ENCODE measurements at places on chromosomes 4 and X.

GRCh38 chr4:87541521-87541920 is 12.3 kb upstream of the SPARCL1 start:
- DNase-seq: no peak

- DNase-seq: no peak
Observed at GRCh38 chr4:16418814-16419213, 192.5 kb upstream of the TAPT1 start.

DNA sequence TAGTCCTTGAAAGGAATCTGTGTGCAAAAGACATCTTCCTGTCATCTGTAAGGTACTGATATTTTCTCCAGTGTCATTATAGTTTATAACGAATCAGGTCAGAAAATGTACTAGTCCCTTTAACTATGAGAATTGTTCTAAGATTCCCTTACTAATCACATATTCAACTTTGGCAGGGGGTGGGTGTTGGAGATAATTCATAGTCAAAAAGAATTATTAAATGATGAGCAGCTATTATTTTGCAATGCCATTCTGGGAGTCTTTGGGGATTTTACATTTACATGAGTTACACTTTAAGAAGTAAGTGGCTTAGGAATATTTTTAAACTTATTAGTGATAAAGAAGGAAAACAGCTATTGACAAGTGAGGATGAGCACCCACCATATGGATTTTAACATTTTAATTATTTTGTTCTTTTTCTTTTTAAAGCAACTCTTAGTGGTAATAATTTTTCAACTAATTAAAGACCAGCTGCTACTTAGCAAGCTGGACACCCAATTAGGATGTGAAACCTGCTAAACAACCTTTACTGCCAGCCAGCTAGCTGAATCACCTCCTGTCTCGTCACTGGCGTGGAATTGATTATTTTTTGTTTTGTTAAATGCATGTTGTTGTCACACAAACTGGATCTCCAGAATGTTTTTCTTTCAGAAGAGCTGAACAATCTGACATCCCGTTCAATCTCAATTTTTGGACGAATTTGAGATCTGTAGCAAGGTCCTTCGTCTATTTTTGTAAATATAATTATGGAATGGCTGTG is 219.2 kb downstream of the ARAP2 start:
- DNase-seq: no peak

GRCh38 chr4:92198711-92199110 is 105.1 kb upstream of the GRID2 start:
- DNase-seq: no peak

DNA sequence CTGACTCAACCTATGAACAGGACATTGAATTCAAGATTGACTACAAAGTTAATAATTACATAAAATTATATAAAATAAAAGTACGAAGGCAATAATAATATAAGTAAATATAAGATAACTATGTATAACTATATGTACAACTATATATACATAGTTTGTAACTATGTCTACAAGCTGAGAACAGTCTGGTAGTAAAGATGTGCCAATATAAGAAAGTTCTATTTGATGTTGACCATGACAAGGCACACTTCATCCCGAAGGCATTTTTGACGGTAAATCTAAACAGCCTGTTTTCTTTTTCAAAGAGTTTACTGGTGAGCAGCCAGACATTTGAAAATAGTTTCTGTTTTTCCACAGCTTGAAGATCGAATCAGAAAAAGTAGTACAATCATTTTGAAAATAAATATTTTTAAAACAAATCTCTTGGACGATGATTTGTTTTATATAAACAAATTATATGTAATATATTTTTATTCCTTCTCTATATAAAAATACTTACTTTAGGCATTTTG is 112.9 kb downstream of the CEP44 start:
- no peak for DNase-seq

- no peak for DNase-seq
Observed at GRCh38 chr4:11475871-11476270, 47.2 kb upstream of the HS3ST1 start.

DNA sequence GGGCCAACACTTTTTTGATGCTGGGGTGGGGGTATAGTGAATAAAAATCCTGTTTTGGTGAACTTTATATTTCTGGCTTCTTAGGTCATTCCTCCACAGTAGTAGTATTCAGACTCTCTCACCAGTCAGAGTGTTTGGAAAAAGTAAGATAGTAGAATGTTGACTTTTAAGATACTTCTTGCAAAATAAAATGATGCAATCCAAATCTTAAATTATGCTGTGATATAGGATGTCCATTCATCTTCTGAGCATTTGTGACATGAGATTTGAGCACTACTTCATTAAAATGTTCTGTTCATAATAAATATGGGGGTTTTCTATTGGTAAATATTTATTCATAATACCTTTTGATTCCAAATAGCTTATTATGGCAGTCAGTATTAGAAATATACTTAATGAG is 70.1 kb downstream of the BMP2K start:
- DNase-seq: no peak

- DNase-seq: no peak
Observed at GRCh38 chr4:3430524-3430923, 11.2 kb upstream of the HGFAC start.

DNA sequence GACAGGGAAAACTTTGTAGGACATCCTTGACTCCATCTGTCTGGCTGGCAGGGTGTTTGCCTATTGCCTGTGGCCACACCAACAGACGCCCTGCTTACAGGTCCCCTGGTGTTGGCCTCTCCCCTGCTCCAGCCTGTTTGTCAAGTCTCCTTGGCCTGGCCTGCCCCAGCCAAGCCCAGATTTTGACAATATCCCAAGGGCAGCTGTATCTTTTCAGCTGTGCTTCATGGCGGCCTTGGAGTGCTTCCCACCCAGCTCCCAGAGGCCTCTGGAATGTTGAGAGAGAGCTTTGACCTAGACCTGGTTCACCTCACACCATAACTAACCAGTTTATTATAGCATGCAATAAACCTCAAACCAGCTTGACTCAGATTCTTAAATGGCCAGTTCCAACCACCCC is 204.0 kb upstream of the NHS start:
- no peak for DNase-seq

DNA sequence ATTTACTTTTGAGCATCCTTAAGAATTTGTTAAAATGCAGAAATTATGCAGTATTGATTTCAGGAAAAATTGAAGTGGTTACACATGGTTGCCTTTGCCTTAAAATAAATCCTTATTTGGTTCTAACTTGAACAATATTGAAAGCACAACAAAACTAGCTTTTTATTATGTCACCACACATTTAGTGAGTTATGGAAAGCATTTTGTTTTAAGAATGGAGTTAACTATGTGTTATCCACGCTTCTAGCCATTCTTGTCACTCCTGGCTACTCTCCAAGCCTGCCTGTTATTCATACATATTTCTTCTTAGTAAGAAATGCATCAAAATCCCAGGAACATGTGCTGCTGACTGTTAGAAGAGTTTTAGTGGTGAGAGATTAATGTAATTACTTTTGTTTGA is 73.9 kb downstream of the FAT4 start:
- DNase-seq: no peak

DNA sequence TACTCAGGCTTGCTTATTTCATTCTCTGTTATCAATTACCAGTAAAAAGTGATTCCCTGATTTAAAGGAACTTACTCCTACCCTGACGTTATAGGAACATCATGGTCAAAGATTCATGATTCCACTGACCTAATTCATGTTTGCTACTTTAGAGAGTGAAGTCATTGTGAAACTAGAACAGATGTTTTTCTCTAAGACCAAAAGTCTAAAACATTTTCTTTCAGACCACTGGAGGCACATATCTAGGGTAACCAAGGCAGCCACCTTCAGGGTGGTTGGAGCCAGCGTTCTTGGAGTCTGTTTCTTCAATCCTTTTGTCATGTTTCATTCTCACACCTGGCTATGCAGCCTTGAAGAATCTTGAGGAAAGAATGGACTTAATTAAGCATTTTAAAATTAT is 77.8 kb downstream of the GALNTL6 start:
- no peak for DNase-seq

GRCh38 chrX:39966176-39966575 is 131.6 kb downstream of the BCOR start:
- DNase-seq: no peak

- DNase-seq: no peak
Observed at GRCh38 chrX:1181170-1181569, 31.3 kb downstream of the CRLF2 start.

- DNase-seq: peak; percentile 62
Observed at GRCh38 chr4:165207431-165208220, at the start of gene KLHL2. TSS of gene KLHL2 (plus strand) at chr4:165207561. CDS start at chr4:165207877, 316 bp downstream.

- DNase-seq: no peak
Observed at GRCh38 chr4:114674080-114674479, 75.5 kb downstream of the UGT8 start.

DNA sequence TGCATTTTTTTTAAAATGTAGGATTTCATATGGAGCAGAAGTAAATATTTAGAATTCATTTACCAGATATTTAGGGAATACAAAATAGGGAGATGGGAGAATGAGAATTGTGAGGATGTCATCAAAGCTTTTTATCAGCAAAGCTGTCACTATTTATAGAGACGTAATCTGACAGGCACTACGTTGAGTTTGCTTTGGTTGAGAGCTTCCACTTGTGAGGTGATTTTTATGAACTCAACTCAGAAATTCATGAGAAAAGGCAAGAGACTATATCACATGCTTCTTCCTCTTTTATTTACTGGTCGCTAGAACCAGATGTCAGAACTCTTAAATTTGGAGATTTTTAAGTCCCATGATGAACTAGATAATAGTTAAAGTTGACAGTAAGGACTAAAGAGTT is 211.2 kb downstream of the GBA3 start:
- no peak for DNase-seq

DNA sequence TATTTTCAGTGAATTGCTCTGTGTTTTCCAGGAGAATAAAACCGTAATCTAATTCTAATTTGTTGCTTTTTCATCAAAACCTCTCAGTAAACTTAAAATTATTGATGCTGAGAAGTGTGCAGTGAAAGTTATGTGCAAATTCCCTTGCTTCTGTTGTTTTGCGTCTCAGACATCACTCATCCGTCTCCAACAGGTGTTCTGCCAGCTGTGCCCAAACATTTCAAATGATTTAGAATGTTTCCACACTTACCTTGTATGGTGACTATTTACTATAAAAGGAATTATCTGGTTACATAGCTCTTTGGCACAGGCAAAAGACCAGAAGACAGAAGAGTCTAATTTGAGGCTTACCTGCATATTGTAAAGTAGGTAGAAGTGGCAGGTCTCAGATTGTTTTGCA is 184.0 kb downstream of the BMPR1B start:
- DNase-seq: no peak

- DNase-seq: no peak
Observed at GRCh38 chr4:142356801-142357200, 489.3 kb downstream of the INPP4B start.

DNA sequence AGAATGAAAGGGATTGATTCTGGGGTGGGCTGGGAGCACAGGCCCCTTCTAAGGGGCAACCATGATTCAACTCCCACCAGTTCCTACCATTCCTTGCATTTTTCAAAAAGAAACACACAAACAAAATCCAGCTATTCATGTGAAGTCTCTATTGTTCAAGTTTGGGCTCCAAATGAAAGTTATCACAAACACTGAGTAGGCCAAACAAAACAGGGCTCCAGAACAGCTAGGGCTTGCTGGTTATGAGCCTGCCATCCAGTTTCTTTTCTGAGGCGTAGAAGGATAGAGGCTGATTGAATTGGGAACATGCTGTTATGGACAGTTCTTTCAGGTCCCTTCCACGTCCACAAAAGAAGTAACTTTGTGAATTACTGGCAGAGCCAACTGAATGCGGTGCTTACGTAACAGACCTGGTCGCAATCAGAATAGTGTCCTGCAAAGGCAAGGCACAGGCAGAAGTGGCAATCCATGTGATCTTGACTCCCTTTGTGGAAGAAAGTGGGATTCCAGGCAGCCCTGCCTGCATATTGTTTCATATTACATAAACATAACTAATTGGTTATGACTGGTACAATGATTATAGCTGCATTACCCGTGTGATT is 244.5 kb downstream of the SCFD2 start:
- DNase-seq: no peak

- DNase-seq: no peak
Observed at GRCh38 chr4:172898715-172899114, 269.9 kb upstream of the GALNT7 start.

GRCh38 chr4:10629394-10629793 is 55.2 kb downstream of the CLNK start:
- no peak for DNase-seq

GRCh38 chr4:75003979-75004378 is 71.1 kb downstream of the PARM1 start:
- DNase-seq: no peak

- DNase-seq: no peak
Observed at GRCh38 chr4:153501578-153501977, 35.4 kb downstream of the TMEM131L start.

DNA sequence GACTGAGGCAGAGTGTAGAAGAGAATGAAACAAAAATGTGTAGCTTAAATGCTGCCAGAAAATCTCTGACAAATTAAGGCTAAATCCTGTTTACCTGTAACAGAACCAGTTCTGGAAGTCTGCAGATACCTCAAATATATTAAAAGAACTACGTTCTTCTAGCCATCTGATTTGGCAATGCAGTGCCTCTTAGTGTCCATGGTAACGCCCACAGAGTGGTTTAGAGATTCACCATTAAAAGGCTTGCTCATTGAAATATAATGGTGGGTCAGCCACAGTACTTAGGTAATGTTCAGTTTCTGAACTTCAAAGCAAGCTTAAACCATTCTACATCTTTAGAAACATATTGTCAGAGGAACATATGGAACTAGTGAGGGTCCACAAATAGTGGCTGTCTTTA is 23.2 kb upstream of the LUZP4 start:
- DNase-seq: no peak

DNA sequence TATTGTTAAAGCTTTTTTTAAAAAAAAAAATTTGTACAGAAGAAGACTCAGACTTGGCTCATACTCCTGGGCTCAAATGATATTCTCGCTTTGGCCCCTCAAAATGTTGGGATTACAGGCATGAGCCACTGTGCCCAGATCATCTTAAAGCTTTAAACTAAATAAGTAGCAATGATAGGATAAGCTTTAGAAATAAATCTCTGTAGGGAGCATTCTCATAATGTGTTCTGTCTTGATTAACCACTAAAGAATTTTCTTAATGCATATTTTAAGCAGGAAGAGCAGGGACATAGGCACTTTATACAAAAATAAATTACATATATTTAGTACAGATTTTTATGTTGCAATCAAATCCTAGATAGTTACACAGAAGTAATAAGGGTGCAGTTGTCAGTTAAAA is 667.2 kb downstream of the GRID2 start:
- no peak for DNase-seq

DNA sequence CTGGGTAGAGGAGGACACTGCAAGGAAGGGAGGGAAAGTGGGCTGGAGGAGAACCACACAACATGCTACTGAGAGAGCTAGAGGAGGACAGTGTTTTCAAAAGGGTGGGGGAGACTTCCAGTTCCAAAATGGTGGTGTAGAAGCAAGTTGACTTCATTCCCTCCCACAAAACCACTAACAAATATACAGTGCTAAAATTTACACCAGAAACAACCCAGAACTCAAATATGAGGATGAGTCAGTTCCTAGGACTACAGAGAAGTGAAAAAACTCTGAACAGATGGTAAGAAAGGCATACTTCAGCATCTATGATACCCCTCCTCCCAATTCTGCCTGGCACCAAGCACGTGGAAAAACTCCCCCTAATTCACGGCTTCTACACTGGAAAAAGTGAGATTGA is 9.8 kb downstream of the AADAT start:
- DNase-seq: no peak
